Stimulated activated CD4-positive, alpha-beta T cell treated with anti-CD3 and anti-CD28 coated beads, Interleukin-1b, Interleukin-23, amount 100 ng/mL, for 4 hours (primary cell): ENCODE measurements at places on chromosomes 13 and 19.

- no peak for DNase-seq
These were observed 42.7 kb downstream of the INSR start for GRCh38 chr19:7251494-7251893.

DNA sequence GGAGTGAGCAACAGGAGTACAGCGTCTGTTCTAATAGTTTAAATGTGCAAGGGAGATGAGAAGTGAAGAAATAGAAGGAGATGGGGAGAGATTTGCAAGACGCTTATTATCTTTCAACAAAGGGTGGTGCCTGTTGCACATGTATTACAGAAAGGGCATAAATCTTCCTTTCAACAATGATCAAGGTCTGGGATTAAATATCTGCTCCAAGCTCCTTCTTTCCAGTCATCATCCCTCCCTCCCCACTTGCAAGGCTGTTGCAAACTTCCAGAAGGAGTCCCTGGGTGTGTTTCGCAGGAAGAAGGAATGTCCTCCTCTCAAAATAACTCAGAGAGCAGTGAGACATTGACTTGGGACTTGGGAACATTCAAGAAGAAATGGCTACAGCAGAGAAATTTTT lies 63.5 kb upstream of the MYCBP2 start:
- DNase-seq, result no peak

- no peak for DNase-seq
These were observed 373.2 kb downstream of the LMO7 start for GRCh38 chr13:76009267-76009890.

GRCh38 chr13:34258646-34259386 lies 440.9 kb downstream of the RFC3 start:
- DNase-seq, result no peak

DNA sequence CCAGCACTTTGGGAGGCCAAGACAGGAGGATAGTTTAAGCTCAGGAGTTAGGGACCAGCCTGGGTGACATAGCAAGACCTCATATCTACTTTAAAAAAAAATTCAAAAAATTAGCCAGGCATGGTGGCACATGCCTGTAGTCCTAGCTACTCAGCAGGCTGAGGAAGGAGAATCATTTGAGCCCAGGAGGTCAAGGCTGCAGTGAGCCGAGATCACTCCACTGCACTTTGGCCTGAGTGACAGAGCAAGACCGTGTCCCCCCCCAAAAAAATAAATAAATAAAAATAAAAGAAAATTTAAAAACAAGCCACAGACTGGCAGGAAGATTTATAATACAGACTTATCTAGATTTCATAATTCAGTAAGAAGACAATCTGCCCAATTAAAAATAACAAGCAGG lies 14.8 kb downstream of the PSPC1 start:
- no peak for DNase-seq

DNA sequence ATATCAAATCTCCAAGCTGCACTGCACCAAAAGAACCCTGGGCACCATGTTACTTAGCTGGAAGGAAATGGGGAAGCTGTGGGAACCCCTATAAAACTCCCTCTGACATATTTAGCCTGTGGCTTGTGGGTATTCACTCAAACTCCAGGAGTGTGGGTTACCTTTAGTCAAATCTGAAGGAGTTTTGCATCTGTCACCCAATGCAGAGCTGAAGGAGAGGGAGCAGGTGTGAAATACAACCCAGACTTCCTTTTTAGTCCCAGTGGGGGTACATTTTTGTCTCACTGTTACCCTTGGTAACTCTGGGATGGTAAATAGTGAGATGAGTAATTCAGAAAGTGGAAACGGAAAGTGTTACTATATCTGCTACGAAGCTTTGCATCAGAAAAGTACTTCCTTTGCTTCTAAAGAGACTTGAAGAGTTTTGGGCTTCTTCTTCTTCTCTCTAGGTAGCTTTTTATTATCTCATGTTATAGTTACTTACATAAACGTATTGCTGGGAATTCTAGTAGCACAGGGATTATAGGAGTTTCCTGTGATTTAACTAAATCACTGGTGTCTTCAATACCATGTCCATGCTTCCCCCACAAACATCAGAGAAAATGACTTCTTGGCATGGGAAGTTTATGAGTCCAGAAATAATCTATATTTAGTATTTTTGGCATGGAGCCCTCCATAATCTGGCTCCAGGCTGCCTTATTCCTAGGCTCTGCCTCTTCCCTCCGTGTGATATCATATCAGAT lies 105.9 kb downstream of the AKAP11 start:
- no peak for DNase-seq

DNA sequence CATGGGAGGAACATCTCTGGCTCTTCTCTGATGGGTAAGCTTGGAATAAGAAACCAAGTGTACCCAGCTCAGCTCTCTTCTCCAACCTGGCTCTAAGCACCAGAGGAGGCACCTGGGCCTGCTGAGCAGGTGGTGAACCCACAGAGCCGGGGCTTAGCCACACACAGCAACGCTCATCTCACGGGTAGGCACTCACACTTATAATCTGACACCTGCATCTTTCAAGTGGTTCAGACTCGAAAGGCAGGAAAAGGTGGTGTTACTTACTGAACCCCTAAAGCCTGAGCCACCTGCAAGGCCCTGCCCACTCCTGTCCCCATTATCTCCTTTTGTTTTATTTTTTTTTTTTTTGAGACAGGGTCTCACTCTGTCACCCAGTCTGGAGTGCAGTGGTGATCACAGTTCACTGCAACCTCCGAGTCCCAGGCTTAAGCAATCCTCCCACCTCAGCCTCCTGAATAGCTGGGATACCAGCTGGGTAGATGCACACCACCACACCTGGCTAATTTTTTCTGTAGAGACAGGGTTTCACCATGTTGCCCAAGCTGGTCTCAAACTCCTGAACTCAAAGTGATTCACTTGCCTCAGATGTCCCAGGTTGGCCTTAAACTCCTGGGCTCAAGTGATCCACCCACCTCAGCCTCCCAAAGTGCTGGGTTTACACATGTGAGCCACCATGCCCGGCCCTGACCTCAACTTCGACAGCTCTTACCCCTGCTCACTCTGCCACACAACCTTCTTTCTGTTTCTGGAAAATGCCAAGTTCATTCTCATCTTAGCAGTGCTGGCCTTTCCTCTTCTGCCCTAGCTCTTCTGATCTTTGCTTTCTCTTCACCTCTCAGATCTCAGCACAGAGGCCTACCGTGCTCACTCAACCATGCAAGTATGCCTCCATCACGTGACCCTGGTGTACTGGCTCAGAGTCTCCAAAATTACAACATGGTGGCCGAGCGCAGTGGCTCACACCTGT lies 9.7 kb downstream of the FBXL12 start:
- no peak for DNase-seq

DNA sequence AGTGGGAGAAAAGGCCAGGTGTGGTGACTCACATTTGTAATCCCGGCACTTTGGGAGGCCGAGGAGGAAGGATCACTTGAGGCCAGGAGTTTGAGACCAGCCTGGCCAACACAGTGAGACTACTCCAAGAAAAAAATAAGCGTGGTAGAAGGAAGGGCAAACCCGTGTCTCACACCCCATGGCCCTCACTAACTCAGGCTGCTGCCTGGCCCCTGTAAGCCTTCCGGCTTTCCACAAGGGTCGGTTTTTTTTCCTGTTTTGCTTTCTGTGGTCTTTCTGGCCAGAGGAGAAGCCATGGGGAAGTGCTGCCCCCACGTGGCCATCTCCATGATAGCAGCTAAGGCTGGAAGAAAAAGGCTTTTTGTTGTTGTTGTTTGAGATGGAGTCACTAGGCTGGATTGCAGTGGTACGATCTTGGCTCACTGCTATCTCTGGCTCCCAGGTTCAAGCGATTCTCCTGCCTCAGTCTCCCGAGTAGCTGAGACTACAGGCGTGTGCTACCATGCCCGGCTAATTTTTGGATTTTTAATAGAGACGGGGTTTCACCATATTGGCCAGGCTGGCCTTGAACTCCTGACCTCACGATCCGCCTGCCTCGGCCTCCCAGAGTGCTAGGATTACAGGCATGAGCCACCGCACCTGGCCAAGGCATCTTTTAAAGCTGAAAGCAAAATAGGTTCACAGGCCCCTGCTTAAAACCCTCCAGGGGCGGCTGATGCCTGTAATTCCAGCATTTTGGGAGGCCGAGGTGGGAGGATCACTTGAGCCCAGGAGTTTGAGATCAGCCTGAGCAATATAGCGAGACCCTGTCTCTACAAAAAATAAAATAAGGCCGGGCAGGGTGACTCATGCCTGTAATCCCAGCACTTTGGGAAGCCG lies 7.5 kb upstream of the ARHGEF18 start:
- peak; percentile 87 for DNase-seq

DNA sequence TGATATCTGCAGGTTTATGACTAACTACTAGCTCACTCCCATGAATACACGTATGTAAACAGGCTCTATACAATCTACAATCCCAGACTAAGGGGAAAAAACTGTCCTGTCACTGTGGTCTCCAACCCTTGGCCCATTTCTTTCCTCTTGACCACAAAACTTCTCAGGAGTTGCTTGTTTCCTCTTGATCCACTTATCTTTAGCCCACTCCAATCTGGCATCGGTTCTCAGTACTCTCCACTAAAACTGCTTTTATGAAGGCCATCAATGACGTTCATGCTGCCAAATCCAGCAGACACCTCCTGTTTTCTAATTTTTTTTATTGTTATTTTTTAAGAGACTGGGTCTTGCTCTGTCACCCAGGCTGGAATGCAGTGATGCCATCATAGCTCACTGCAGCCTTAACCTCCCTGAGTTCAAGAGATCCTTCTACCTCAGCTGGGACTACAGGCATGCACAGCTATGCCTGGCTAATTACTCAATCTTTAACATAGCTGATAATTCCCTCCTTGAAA lies 31.9 kb upstream of the USPL1 start:
- no peak for DNase-seq

DNA sequence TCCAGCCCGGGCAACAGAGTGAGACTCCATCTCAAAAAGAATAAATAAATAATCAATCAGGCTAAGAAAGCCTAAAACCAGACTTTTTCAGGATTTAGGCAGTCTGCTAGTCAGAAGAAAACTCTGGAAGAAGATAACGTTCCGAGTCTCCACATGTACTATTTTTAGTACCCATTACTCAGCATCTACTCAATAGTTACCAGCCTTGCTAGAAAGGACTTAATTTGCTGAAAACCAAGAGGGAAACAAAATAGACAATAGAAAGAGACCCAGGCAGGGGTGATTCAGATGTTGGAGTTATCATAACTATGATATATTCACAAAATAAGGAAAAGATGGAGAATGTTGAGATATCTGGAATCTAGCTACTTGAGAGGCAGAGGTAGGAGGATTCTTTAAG lies 3.6 kb upstream of the LIN7B start:
- no peak for DNase-seq

DNA sequence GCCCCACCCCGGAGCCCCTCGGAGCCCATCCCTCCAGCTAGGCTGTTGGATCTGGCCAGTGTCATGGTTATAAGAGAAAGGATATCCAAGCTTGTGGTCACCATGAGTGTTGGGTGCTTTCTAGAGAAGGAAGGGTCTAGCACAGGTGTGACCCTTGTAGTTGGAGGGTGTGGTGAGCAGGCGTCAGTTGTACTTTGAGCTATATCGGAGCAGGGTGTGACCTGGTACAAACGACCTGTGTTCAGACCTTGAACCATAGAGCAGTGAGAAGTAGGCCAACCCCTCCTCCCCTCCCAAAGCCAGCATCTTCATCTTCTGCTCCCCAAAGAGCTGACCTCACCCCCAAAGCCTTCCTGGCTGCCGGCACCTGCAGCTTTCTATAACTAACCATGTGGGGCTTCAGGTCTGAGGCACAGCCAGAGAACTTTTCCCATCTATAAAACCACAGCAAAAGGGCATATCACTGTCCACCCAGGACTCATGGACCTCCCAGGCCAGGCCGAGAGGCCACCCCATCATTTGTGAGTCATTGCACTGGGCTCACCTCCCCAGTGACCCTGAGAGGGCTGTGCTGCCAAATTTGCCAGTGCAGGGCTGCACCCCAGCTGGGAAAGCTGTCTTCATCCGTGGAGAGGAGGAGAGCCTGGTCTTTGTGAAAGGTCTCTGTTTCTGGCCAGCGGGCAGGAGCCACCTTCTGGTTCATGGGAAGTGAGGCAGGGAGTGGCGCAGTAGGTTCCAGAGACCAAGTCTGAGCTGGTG lies 14.2 kb downstream of the RAB8A start:
- DNase-seq, result no peak

- peak; percentile 39 for DNase-seq
These were observed 1.2 kb downstream of the MKNK2 start for GRCh38 chr19:2049741-2050348.

DNA sequence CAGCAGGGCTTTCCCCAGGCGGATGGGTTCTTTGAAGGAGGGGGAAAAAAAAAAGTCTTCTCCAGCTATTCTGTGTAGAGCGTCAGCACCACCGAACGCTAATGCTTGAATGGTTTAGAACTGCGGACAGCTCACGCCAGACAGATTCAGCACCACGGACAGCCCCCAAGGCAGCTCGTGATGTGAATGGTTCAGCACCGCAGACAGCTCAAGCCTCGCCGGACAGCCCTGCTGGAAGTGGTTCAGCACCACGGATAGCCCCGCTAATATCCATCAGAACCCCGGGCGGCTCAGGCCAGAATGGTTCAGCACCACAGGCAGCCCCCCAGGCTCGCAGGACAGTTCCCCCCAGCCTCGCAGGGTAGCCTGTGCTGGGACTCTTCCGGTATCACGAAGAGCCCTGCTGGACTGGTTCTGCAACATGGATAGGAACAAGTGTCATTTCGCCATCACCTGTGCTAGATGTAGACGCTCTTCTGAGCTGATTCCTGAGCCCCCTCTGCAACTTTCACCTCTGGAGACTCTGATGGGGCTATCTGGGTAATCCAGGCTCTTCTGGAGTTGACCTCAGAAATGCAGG lies 4.9 kb upstream of the SMIM17 start:
- DNase-seq, result no peak

DNA sequence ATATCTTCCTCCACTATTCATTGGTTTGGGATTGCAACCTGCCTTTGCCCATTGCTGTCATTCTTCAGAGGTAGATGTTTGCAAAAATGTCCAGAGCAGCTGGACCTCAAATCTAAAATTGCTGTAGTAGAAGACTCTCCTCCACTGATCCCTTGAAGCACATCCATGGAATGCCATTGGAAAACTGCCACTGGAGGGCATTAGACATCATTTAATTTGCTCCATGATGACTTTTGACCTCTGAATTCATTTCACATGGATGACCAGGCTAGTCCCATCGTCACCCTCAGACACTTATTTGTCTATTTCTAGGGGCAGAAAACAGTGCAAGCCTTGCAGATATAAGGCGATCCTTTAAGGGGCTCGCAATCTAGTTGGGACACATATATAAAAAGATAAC lies 33.9 kb upstream of the FLT1 start:
- DNase-seq, result no peak

- DNase-seq, result no peak
These were observed 197.0 kb downstream of the PCDH9 start for GRCh38 chr13:67033170-67033569.

DNA sequence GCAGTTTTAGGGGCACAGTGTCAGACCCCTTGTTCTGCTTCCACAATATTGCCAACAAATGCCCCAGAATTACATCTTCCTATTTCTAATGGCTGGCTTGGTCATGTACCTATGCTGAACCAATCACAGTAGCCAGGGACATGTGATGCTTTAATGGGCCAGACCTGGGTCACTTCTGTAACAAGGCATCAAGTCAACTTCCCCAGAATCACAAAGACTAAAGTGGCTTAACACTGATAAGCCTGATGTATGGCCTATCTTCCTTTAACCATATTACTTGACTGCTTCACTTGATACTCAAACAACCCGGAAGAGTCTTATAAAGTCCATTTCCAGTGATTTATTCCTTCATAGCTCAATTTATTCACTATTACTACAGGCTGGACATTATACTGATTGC lies 19.6 kb downstream of the LNX2 start:
- DNase-seq, result no peak

- no peak for DNase-seq
These were observed 34.1 kb upstream of the SERPINE3 start for GRCh38 chr13:51305271-51305967.
